WTC11 (cell line): ENCODE measurements at places on chromosomes 4 and X.

DNA sequence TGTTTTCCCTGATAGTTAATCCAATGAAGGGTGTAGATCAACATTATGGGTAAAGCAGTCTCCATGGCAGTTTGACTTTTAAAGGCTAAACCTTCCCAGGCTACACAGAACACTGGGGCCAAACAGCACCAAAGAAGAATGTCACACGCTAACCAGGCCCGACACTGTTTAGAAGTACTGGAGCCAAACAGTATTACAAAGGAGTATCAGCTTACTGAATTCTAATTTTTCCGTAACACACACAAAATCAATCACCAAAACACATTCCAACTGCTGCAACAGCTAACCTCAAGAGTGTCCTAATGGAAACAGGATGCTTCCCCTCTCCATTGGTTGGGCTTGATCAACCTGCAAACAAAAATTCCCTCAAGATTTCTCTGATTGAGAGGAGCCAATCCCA lies 783.5 kb downstream of the PCDH18 start:
- no peak for DNase-seq

- DNase-seq = no peak
These were observed 170.8 kb upstream of the GATB start for GRCh38 chr4:151931563-151931962.

GRCh38 chrX:68183612-68184214 lies 249.6 kb downstream of the OPHN1 start:
- no peak for DNase-seq

- DNase-seq = no peak
These were observed 547 bp upstream of the PDGFRA start for GRCh38 chr4:54228546-54228945.

DNA sequence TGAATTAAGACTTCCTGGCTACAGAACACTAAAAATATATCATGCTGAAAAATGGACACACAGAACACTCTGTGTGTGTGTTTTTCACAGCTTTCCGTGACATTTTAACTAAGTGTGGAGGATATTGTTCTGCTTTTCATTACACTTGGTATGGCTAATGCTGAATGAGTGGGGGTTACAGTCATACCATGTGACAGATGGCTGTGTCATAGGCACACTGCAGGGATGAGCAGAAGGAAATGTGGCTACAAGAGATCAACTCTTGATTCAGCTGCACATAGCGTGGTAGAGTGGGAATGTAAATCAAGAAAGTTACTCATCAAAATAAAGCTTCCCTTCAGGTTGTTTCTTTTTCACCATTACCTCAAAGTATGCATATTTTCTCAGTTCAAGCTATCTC lies 669.8 kb downstream of the IQCM start:
- no peak for DNase-seq

GRCh38 chrX:149871433-149871832 lies 9.6 kb upstream of the MAGEA8 start:
- no peak for DNase-seq

- DNase-seq = peak; percentile 88
These were observed at the start of gene SH3BP2 for GRCh38 chr4:2792711-2793585. Gene SH3BP2, plus strand, starts transcription at chr4:2793085. Its CDS starts 27,533 bp downstream, at chr4:2820618.

GRCh38 chr4:62377700-62378099 lies 1177.6 kb downstream of the ADGRL3 start:
- DNase-seq = no peak

DNA sequence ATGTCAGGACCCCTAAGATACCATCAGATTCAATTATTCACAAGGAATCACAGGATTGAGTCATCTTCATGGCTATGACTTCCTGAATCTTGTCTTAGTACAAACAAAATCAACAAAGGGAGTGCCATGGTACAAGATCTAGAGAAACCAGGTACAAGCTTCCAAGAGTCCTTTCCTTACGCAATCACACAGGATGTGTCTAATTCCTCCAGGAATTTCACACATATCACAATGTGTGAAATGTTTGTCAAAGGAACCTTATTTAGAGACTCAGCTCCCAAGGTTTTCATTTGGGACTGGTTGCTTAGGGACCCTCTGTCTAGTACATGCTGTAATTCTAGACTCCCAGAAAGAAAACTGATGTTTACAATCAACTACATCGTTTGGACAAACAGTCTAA lies 83.0 kb downstream of the MAB21L2 start:
- DNase-seq = no peak

GRCh38 chrX:78650906-78651437 lies 8.2 kb downstream of the RTL3 start:
- DNase-seq = no peak

DNA sequence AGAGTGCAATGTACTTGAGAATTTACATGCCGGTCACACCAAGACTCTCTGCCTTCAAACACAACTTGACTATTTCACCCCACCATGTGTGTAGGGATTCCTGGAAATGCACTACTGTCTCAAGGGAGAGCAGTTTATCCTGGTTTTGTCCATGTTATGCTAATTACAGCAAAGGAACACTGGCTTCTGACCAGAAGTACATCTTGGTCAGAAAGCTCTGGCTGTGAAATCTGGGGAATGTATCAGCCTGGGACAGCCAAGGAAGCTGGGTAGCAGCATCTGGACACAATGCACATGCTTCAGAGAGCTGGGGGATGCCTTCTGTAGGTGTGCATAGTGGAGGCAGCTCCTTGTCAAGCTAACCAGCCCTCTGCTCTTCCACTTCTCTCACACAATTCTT lies 1432.6 kb upstream of the TENM3 start:
- DNase-seq = no peak

- DNase-seq = no peak
These were observed 12.3 kb downstream of the LRP2BP start for GRCh38 chr4:185383451-185383850.

- DNase-seq = no peak
These were observed 138.6 kb upstream of the SMARCAD1 start for GRCh38 chr4:94068753-94069719.

- peak; percentile 30 for DNase-seq
These were observed 163.6 kb downstream of the ZNF674 start for GRCh38 chrX:46381630-46382029.

- DNase-seq = no peak
These were observed 66.8 kb upstream of the TMEM164 start for GRCh38 chrX:109936114-109936513.

DNA sequence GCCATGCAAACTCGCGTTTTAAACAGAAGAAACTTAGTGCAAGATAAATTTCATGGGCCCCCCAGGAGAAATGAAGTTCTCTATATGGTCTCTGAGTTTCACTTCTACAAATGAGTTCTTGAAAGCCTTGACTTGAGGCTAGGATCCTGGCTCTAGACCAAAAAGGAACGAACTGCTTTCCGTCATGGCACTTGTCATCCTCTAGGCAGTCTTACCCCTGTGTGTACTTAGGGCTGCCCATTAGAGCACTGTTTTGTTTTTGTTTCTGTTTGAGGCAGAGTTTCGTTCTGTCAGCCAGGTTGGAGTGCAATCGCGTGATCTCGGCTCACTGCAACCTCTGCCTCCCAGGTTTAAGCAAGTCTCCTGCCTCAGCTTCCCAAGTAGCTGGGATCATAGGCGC lies 29.0 kb downstream of the RNF4 start:
- DNase-seq = no peak

GRCh38 chr4:78780093-78780492 lies 3.9 kb downstream of the BMP2K start:
- no peak for DNase-seq

- DNase-seq = peak; percentile 72
These were observed 10.0 kb upstream of the LNX1 start for GRCh38 chr4:53601251-53601764.

DNA sequence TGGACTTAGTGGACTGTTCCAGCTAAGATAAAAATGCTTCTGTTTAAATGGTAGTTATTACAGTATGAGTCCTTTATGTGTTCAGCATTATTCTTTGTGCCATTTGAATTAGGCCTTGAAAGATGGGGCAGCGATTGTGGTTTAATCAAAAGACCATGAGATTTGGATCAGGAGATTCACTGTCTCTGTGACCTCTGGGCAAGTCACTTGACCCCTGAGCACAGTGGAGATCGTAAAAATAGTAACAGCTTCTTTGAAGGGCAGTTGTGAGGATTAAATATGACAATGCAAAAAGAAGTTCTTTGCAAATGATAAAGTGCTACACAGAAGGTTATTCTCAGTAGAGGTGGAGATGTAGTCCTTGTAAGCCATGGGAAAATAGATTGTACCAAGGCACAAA lies 10.8 kb downstream of the CXCR3 start:
- DNase-seq = no peak

- no peak for DNase-seq
These were observed 74.2 kb downstream of the BEND4 start for GRCh38 chr4:42078184-42078801.

DNA sequence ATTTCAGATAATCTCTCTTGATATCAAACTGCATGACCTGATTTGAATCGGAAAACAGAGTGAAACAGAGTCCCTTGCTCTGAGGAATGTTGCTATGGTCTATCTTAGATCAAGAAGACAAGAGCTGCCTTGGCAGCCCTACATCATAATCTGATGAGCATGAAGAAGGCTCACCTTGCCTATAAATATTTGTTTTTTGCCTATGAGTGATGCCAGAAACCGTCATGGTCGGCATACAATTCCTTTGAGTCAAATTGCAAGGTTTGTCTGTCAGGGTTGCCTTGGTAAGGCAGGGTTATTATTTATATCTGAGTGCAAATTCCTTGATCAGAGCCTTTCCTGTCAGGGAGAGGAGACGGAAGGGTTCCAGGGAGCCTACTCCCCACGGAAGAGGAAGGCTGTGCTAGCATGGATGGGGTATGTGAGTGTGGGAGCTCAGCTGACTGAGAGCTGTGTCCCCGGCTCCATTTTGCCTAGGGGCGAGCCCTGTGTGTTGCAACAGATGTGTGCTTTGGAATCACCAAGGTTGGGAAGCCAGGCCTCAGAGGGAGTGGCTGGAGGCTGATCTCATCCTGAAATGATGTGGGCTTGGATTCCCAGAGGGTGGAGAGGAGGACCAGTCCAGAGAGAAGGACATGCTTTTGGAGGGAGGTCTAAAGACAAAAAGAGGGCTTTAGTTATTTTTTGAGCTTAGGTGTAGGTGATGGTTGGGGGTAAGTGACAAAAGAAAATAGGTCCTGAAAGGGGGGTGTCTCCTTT lies 43.6 kb downstream of the RTL9 start:
- DNase-seq = no peak

DNA sequence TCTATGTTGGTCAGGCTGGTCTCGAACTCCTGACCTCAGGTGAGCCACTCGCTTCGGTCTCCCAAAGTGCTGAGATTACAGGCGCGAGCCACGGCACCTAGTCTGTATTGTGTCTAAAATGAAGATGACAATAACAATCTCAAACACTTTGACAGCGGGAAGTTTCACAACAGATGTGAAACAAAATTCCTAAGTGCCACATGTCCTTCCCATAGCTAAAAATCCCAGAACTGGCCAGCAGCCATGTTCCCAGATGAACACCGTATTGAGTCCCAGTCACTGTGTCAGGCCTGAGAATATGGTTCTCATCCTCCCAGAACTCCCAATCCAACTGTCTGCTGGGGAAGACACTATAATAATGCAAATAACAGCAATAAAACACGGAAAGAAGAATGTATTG lies 16.4 kb upstream of the KLHL8 start:
- DNase-seq = no peak

GRCh38 chr4:121198251-121198650 lies 34.1 kb upstream of the TNIP3 start:
- no peak for DNase-seq

GRCh38 chr4:184764601-184765000 lies 30.7 kb upstream of the CENPU start:
- DNase-seq = no peak

- DNase-seq = no peak
These were observed 2.0 kb upstream of the TMPRSS11D start for GRCh38 chr4:67885762-67886161.

DNA sequence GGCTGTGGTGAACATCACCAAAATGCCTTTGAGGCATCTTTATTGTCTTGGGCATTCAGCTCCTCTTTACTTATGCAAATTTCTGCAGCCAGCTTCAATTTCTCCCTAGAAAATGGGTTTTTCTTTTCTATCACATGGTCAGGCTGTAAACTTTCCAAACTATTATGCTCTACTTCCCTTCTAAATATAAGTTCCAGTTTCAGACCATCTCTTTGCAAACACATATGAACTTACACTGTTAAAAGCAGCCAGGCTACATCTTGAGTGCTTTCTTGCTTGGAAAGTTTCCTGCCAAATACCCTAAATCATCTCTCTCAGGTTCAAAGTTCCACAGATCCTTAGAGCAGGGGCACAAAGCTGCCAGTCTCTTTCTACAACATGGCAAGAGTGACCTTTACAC lies 13.2 kb downstream of the SCLT1 start:
- no peak for DNase-seq

DNA sequence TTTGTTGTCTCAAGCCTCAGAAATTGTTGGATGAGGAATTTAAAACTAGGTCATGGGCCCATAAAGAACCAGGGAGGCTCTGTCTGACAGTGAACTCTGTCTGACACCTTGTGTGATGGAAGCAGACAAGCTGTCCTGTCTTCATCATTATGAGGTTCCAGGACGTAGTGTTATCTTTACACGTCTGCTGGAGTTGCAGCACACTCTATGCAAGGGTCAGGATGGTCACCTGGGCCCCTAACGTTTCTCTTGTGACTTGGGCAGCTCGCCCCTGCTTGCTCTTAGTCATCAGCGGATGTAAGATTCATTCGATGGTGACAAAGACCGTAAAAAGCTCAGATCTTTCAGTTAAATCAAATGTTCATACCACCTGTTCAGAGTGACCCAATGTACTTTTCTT lies 92.0 kb upstream of the ADGRG2 start:
- no peak for DNase-seq

- DNase-seq = no peak
These were observed 10.7 kb upstream of the MTNR1A start for GRCh38 chr4:186566068-186566467.

DNA sequence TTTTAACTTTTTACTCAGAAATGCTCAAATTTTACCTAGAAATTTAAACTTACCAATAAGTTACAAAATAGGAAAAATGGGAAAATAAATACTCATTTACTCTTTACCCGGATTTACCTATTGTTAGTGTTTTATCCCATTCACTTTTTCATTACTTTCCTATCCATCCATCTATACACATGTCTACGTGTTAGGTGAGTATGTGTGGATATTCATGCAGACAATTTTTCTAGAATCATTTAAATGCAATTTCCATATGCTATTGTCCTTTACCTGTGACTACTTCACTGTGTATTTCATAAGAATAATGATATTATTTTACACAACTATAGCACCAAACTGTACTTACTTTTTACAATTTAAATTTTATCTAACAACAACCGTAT lies 896.6 kb upstream of the INTU start:
- DNase-seq = no peak

- no peak for DNase-seq
These were observed 142.4 kb downstream of the TSPAN5 start for GRCh38 chr4:98516042-98516440.

GRCh38 chr4:37934096-37934495 lies 26.1 kb upstream of the PTTG2 start:
- DNase-seq = no peak

GRCh38 chr4:61896634-61897033 lies 696.5 kb downstream of the ADGRL3 start:
- DNase-seq = no peak

- no peak for DNase-seq
These were observed 99.2 kb downstream of the TSPAN7 start for GRCh38 chrX:38660395-38661102.

- DNase-seq = no peak
These were observed 2.2 kb downstream of the AIMP1 start for GRCh38 chr4:106318511-106318910.

- peak; percentile 50 for DNase-seq
These were observed 57.3 kb upstream of the BCOR start for GRCh38 chrX:40154853-40155588.

GRCh38 chrX:4935846-4936245 lies 1222.4 kb upstream of the PRKX start:
- no peak for DNase-seq
